ENCODE measurements at places on chromosomes 16 and 17.

GRCh38 chr16:57471852-57472664 lies 9.6 kb downstream of the POLR2C start:
- DNase-seq: no peak

DNA sequence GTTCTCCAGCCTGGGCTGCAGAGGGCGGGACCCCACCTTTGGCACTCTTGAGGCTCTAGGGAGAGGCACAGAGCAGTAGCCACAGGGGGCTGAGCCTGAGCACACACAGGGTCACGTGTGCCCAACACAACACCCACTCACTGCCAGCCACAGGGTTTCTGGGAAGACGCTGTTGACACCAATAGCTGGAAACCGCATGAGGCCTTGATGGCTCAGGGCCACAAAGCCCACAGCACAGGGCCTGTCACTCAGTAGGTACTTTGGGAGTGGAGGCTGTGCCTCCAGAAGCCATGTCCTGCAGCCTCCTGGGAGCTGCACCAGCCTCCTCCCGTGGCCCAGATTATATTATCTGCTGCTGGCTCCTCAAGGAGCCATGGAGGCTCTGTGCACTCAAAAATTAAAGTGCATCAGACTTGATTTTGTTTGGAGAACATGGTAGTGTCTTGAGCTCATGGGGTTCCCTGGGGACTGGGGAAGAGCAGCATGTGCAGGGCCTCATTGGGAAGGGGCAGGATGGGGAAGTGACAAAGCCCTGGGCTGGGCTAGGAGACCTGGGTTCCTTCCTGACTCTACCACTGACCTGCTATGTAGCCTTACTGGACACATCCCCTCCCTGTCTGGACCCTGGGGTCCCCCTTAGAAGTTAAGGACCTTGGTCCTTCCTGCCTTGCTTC lies 12.5 kb upstream of the SREBF1 start:
- peak; percentile 96 for DNase-seq

DNA sequence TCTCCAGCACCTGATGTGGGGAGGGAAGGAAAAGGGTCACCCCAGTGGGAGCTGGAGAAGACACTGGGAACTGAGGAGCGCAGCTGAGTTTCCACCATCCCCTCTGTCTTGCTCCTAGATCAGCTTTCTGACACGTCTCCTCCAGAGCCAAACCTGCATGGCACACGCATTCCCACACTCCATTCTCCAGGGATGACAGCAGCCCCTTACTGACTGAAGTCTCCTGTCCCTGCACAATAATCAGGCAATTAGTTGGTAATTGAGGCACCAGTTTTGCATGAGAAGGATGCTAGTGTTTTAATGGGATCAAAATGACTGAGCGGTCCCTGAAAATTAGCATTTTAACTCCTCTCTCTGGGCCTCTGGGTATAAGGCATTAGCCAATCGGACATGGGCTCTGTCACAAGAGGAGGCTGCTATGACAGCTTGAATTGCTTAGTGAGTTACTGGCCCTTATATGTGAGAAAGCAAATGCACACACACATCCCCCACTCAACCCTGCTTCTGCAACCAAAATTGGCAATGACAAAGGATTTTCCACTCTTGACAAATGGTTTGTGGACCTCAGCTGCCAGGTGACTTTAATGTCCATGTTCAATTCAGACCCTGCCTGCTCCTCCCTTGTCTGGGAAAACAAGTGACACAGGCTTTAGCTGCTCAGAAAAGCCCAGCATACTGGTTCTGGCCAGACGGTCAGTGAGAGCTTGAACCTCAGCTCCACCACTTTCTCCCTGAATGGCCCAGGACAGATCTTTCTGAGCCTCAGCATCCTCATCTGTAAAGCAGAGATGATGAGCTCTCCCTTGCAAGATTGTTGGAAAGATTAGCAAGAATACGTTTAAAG lies 57.2 kb upstream of the SREBF1 start:
- no peak for DNase-seq

- DNase-seq: no peak
Measured at GRCh38 chr16:17104654-17105053, 366.1 kb downstream of the XYLT1 start.

- no peak for DNase-seq
Measured at GRCh38 chr16:81586977-81587625, 142.5 kb downstream of the CMIP start.

- DNase-seq: no peak
Measured at GRCh38 chr16:56246051-56246817, 54.9 kb downstream of the GNAO1 start.
